ENCODE measurements at places on chromosomes 1 and 21. TPM values are rescaled to one million over a fixed set of nuclear protein-coding genes. Genes with fewer than 3 reads are reported as not detected.

The SV2A gene
- 0.12 TPM for total RNA-seq

DNA sequence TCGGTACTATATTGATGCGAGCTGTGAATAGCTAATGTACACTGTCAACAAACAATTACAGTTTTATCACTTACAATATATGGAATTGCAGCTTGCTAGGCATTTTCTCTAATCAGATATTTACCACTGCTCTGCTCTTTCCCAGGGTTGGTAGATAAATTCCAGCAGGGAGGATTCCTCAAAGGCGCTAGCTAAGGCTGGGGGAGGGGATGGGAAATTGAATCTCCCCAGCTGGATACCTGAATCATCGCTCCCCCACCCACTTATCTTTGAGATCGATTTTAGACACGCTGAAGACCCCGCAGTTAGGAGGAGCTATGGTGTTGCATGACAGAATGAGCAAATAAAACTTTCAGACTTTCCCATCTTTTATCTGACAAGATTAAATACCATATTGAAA lies 127.2 kb downstream of the CSMD2 start:
- DNase-seq = no peak

The RNF223 gene
- not detected for total RNA-seq

- DNase-seq = peak; percentile 65
These were observed 20.5 kb downstream of the SOX13 start for GRCh38 chr1:204093421-204093717.

- no peak for DNase-seq
These were observed 906 bp upstream of the ADARB1 start for GRCh38 chr21:45073301-45074047.

- no peak for DNase-seq
These were observed 26.4 kb upstream of the KCNAB2 start for GRCh38 chr1:6019166-6019845.
